ENCODE measurements at places on chromosomes 13 and 19.
A peak's percentile ranks its signal among the peaks of the same experiment; 100 is the strongest.

GRCh38 chr19:5403968-5404640 lies 51.1 kb upstream of the ZNRF4 start:
- no peak for DNase-seq

DNA sequence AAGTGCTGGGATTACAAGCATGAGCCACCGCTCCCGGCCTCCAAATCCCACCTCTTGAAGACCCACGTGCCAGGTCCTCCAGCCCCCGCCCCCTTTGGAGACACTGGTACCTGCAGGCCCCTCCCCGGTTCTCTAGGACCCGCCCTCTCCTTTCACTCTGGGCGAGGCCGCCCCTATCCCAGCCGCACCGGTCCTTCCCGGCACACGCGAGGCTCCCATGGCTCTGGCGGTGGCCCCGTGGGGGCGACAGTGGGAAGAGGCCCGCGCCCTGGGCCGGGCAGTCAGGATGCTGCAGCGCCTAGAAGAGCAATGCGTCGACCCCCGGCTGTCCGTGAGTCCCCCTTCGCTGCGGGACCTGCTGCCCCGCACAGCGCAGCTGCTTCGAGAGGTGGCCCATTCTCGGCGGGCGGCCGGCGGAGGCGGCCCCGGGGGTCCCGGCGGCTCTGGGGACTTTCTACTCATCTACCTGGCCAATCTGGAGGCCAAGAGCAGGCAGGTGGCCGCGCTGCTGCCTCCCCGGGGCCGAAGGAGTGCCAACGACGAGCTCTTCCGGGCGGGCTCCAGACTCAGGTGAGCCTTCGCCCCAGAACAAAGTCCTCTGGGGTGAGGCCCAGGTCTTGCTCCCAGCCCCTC lies at the start of gene CBLC:
Gene CBLC (plus strand): TSS at position 176 of the 633 bp plus-strand sequence. CDS start 42 bp downstream, at position 218.
- DNase-seq = no peak

GRCh38 chr19:38210458-38210987 lies 13.5 kb downstream of the DPF1 start:
- DNase-seq = no peak

DNA sequence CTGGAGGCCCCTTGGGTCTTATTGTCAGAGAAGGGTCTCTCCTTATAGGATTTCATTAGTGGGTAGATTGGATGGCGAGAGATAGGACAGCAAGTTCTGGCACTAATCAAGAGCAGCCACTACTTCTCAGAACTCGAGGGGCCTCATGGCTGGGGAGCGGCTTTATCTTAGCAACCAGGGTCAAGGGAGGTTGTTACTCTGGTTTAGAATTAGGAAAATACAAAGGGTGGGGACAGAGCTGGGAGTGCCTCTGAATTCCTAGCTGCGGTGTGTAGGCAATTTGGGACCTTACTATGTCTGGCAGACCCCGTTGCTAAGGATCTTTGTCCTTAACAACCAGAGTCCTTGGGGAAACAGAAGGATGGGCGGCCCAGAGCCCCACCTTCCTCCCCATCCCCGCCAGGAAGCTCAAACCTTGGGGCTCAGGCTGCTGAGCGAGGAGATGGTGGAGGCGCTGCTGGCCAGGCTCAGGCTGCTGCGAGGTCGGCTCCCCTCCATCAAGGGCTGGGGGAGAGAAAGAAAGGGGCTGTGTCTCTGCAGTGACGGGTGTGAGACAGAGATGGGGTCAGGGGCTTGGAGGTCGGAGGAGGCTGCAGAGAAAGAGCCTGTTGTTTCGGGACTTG lies 1.2 kb downstream of the PLEKHA4 start:
- DNase-seq = no peak

DNA sequence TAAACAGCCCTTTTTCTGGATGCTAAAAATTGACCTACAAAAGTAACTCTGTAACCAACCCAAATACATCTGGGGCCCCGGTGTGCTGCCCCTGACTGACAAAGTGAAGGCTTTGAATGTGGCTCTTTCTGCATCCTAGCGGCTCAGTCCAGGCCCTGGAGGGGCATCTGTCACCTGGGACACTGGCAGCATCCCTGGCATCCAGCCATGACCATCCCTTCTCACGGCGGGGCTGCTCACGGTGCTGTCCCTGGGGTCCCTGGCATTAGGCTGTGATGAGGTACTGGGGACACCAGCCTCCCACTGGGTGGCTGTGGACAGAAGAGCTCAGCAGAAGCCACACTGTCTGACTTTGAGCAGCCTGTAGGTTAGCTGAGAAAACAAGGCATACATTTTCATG lies 34.3 kb downstream of the BICRA start:
- DNase-seq = no peak

GRCh38 chr13:100852146-100852545 lies 177.6 kb upstream of the TMTC4 start:
- DNase-seq = no peak

DNA sequence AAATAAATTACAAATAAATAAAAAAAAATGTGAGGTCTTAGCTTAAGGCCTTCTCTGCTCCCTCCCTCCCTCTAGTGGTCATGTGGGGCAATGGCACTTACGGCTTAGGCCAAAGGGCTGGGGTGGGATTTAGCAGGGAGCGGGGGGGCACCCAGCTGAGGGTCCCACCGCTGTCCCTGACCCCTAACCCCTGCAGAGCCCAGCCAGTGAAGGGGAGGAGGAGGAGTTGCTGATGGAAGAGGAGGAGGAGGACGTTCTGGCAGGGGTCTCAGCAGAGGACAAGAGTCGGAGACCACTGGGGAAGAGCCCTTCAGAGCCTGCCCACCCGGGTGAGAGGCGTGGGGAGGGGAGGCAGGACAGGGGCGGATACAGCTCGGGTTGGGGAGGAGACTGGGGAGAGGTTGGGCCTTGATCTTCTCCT lies 9.3 kb downstream of the MPND start:
- no peak for DNase-seq

DNA sequence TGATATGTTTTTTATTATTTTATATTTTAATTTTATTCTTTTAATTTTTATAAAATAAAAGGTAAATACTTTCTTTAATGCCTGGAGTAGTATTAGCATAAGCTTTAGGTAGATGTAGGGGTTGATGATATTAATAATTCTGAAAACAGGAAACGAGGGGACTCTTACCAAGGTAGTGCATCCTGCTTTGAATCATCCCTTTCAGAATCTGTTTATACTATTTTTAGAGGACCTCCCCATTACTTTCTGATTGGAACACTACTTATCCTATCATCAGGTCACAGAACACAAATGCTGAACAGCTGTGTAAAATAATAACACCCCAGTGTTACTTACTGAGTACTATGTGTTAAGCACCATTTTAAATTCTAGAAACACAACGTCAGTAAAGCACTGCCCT lies 27.3 kb downstream of the COG6 start:
- DNase-seq = no peak

DNA sequence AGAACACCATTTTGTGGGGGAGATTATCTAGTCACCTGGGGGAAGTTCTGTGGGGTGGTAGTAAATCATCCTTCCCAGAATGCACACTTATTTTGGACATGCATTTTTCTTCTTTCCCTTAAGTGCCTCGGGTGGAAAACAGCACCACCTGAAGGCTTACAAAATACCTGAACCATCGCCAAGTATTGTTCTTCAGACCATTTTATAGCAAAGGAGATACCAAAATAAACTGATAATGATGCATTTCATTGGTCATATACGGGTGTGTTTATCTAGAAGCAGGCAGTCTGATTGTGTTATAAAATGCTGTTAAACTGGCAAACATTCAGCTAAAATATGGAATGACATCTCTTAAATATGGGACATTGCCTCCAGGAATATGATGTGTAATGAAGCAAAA lies 1034.7 kb downstream of the SLITRK1 start:
- DNase-seq = no peak

DNA sequence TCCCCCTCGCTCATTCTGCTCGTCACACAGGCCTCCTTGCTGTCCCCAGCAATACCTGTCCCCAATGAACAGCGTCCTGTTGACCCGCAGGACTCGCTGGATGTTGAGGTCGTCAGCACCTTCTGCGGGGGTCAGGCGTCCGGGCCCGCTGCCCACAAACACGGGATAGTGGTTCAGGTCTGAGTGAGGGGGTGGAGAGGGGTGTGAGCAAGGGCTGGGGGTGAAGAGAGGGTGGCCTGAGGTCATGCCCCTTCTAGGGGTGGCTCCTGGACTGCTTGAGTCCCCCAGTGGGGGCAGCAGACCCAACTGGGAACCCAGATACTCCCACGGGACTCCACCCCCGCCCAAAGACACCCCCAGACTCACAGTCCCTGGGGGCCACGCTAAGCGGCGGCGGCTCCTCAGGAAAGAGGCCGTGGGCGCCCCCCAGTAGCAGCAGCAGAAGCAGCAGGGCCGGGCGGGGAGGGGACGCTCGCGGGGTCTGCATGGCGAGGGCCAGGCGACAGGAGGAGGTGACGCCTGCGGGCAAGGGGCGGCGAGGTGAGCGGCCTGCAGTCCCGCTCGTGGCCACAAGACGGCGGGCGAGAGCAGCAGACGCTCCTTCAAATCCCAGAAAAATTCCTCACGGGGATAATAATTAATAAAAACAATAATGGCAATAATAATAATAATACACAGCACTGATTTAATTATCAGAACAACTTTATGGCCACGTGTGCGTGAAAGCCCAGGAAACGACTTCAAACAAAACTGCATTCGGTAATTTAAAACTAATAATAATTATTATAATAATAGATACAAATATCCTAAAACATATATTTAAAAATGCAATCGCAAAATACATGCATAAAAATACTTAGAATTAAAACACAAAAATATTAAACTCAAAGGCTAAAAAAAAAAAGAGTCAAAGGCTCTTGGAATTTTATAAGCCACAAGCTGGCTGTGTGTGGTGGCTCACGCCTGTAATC lies 1.2 kb downstream of the SEMA6B start:
- no peak for DNase-seq

GRCh38 chr13:113744197-113745000 lies 14.6 kb upstream of the TMEM255B start:
- peak; percentile 85 for DNase-seq

- DNase-seq = no peak
Observed at GRCh38 chr19:7927605-7928333, 1.8 kb upstream of the CTXN1 start.

- DNase-seq = no peak
Observed at GRCh38 chr13:111177921-111178320, 62.8 kb downstream of the ARHGEF7 start.

DNA sequence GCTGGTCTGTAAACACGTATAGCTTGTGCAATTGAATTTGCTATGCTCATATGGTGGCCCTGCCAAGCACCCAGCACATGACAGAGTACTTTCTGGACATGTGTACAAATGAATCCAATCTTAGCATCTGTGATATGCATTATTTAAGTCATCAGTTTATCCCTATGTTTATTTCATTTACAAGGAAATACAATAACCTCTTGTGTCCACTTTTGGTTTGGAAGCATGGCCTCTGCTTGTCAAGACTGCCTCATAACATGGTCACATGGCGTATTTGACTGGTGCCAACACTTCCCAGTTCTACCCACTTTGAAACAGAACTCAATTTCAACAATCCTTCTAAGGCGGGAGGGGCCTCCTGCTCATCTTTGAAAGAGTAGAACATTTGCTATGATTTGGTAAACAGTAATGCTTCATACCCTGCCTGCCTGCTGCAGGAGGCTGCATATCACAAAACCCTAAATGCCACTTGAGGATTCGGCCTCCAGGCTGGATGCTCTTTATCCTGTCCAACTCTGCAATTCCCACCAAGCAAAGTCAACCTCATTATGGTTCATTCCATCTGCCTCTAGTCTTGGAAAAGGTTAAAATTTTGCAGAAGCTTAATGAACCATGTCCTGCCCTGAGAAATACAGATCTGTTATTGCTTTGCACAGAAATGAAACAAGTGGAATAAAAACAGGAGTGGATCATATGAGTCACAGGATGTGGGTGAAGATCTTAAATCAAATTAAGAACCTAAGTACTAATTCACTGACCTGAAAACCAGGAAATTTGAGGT lies 151.3 kb downstream of the CYSLTR2 start:
- no peak for DNase-seq

DNA sequence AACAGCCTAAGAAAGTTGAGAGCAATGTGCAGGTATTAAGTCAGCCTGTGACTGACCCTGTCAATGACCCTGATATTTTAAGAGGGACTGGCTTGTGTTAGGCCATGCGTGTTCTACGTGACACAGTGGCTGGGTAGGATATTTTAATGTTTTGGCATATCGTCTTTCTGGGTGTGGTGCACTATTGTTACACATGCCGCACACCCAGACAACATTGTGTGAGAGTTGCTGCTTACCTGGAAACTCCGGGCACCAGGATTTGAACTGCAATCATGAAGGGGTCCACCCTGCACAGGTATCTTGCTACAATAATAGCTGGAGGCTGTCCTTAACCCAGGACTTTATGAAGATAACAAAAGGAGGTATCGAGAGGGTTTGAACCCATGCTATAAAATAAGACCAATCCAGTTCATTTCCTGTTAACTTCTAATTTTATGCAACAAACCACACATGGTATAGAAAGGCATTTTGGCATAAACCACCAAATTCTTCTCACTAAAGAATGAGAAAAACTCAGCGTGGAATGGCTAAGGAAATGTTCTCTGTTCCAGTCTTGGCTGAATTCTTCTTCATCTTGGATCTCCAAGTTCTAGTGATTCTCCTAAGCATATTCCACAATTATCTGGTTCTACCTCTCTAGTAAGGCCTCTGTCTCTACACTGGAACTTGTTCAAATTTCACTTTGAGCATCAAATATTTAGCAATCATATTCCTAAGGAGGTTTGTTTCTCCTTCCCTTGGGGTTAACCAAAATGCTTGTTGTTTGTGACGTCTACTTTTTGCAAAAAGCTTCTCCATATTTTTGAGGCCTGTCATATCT lies 38.7 kb upstream of the POMP start:
- no peak for DNase-seq

- DNase-seq = no peak
Observed at GRCh38 chr19:43901395-43902390, 33.4 kb downstream of the ZNF45 start.

GRCh38 chr19:18179957-18180356 lies 6.3 kb downstream of the IFI30 start:
- DNase-seq = no peak

DNA sequence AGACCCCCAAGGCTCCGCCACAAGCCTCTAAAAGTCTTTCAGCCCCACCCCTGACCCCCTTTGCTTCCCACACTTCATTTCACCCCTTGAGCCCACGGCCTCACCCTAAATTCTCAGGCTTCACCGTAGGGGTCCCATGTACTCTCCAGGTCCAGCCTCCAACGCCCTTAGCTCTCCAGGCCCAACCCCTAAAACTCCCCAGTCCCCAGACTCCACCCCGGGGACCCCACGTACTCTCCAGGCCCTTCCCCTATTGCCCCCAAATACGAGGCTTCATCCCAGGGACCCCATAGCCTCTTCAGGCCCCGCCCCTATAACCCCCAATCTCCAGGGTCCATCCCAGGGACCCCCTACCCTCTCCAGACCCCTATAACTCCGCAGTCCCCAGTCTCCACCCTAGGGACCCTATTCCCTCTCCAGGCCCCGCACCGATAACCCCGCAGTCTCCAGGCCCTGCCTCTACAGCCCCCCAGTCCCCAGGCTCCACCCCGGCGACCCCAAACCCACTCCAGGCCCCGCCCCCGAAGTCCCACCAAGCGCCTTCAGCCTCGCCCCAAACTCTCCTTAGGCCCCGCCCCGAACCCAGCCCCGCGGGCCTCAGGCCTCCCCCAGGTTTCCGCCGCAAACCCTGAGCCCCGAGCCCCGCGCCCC lies 619 bp downstream of the MED16 start:
- DNase-seq = no peak
